Activated CD4-positive, CD25-positive, alpha-beta regulatory T cell treated with anti-CD3 and anti-CD28 coated beads, Interleukin-2, amount 50 U/mL, for 24 hours (primary cell): ENCODE measurements at places on chromosomes 11 and 22.

DNA sequence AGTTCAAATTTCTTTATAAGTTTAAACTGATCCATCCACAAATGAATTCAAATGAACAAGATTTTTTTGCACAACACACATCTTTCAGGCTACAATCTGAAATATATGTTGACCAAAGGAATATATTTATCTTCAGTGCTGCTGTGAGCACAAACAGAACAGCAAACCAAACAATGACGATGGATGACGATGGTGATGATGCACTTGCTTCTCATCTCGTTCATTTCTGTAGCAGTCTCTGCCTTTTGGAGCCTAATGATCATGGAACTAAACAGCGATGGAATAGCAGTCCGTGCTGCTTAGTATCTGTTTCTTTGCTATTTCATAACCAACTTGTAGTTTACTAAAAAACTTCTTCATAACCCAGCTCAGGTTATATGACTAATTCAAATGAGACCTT, 220.7 kb upstream of the BLID start:
- no peak for ATAC-seq

- ATAC-seq, result no peak
Measured at GRCh38 chr22:38240734-38241252, 32.0 kb downstream of the TMEM184B start.

DNA sequence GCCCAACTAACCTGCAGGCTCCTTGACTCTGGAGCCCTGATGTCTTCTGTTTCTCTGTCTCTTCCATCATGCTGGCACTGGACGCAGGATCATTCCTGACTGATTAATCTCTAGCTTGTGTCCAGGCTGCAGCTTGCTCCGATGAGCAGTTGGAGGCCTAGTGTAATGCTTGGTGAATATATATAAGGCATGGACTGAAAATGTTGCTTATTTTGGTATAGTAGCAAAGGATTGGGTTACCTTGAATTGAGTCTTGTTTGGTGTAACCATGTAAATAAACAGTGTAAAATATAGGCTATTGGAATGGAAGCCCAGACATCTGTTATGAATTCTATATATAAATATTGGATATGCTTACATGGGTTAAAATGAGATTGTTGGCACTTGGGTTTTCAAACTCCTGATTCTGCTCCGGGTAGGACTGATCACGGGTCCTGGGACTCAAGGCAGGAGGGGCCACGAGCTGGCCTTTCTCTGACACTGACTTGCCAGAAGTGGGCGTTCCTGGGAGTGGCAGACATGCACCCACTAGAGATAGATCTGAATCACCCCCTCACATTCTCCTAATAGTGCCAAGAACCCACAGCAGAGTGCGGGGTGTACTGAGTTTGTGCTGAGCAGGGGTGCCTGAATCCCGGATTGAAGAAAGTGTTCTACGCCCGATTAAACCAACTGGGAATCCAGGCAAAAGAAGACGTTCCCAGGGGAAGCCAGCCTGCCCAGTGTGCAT, 25.8 kb downstream of the LRP5 start:
- ATAC-seq, result no peak

GRCh38 chr11:64598106-64598796, 7.2 kb downstream of the SLC22A12 start:
- ATAC-seq, result no peak

- ATAC-seq, result no peak
Measured at GRCh38 chr11:11329062-11329806, 23.8 kb downstream of the CSNK2A3 start.
